ENCODE measurements at places on chromosomes 13 and 19.

DNA sequence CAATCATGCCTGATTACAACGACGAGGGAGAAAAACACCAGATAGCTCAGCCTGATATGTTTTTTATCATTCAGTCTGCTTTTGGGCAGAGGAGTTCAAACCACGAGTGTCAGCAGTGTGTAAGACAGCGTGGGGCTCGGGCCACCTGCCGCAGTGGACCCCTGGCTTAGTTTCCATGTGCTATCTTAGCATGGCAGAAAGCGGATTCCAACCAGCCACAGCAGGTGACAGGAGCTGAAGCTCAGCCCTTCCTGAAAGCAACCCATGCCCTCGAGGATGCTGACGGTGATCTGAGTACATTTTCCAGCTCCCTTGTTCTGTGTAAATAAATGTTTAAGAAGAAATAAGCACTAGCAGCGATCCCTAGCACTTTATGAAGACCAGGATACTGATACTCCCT, 32.2 kb upstream of the MBNL2 start:
- no peak for DNase-seq

DNA sequence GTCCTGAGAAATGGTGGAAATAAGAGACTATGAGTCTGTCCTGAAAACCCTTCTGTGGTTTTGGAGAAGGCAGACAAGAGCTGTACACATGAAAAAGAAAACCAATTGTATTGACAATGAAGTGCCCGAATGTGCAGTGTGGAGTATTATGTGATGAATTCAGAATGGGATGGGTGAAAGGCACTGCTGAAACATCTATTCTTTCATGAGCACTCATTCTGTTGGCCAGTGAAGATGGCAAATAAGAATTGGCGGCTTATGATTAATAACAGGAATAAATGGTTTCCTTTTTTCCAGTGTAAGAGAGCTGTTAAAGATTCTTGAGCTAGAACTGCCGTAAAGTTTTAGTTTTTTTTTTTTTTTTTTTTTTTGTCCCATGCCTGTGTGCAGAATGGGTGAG, 5.7 kb downstream of the POLR1D start:
- DNase-seq = no peak

- peak; percentile 41 for DNase-seq
Measured at GRCh38 chr19:47239610-47240296, 8.8 kb upstream of the BBC3 start.

- DNase-seq = peak; percentile 54
Measured at GRCh38 chr13:99926014-99926731, 45.4 kb downstream of the ZIC5 start.

DNA sequence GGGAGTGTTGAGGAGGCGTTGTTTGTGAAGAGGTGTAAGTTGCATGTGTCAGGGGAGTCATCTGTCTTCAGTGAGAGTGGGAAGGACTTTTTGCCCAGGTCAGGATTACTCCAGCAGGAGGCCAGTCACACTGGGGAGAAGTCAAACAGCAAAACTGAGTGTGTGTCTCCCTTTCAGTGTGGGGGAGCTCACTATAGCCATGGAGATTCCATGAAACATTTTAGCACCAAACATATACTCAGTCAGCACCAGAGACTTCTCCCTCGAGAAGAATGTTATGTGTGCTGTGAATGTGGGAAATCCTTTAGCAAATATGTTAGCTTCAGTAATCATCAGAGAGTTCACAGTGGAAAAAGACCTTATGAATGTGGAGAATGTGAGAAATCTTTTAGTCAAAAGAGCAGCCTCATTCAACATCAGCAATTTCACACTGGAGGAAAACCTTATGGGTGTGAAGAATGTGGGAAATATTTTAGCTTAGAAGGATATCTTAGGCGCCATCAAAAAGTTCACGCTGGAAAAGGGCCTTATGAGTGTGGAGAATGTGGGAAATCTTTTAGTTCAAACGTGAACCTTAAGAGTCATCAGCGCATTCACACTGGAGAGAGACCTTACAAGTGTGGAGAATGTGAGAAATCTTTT, 8.4 kb upstream of the ZNF587 start:
- no peak for DNase-seq

DNA sequence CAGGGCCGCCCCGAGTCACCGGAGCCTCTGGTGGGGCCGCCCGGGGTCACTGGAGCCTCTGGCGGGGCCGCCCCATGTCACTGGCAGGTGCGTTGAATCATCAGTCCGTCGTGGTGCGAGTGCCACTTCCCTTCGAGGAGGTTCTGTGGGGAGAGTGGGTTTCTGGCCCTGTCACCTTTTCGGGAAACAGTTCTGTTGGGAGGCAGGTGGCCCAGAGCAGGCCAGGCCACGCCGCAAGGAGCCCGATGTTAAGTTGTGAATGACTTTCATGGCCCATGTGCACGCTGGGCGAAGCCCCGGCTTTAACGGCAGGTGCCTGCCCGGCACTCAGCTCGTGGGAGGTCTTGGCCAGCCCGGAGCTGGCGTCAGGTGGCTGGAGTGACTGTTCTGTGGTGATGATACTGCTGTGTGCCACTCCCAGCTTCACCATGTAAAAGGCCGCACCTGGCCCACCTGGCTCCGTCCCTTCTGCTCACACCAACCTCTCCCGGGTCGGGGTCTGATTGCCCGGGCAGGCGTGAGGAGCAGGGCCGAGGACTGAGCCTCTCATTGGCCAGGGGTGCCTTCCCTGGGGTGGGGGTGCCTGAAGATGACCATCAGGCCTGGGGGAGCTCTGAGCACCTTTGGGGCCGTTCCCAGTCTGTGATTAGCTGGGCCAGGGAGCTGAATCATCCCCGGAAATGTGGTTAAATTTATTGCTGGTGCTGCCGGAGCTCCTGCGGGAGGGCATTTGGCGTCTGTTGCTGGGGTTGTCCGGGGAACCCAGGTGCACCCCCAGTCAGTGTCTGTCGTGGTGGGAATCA, 29.2 kb downstream of the CSNK1G2 start:
- DNase-seq = no peak

DNA sequence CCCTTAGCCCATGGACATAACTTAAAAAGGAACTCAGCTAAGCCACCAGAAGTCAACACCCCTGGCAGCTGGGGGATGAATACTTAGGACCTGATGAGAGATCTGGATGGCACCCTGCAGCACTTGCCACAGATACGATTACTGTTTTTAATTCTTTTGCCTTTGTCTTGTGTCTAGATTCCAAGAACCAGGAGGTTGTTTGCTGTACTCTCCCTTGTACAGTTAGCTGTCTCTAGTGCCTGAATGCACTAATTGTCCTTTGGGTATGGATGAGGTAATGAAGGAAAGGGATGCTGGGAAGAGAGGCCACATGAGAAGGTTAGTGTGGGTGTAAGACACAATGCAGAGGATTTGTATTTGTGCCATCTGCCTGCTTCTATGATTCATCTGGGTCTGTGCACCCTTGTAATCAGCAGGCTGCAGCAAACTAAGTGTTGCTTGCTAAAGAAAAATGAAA, 385.8 kb downstream of the KCNRG start:
- no peak for DNase-seq

- no peak for DNase-seq
Measured at GRCh38 chr19:42193706-42194105, 23.8 kb downstream of the DEDD2 start.

GRCh38 chr13:102846261-102847015, 606 bp downstream of the ERCC5 start:
- DNase-seq = peak; percentile 59

- no peak for DNase-seq
Measured at GRCh38 chr13:27869436-27870095, 50.2 kb upstream of the PDX1 start.

GRCh38 chr19:39935364-39935661, 879 bp upstream of the FCGBP start:
- DNase-seq = no peak

GRCh38 chr13:65911546-65912193, 1318.5 kb downstream of the PCDH9 start:
- DNase-seq = no peak

Measured in Peyer's patch (tissue), 4 donors.